HT1080 (cell line): ENCODE measurements at places on chromosomes 3 and 15. TPM values are rescaled to one million over a fixed set of nuclear protein-coding genes. Genes with fewer than 3 reads are reported as not detected.

DNA sequence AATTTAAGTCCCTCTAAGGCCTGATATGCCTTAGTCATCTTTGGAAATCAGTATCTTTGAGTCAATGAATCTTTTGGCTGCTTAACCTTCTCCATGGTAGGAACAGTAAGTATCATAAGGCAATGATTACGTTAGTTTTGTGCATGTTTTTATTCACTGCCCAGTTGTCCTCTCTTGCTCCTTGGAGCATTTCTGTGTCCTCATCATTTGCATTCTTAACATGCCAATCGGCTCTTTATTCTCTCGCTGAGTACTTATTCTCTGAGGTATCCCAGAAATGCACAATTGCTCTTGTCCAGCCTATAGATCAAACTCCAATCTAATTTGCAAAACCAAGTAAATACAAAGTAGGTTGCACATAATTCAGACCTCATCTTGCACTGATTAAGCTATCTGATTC lies 405.0 kb upstream of the IL12A start:
- DNase-seq: no peak

DNA sequence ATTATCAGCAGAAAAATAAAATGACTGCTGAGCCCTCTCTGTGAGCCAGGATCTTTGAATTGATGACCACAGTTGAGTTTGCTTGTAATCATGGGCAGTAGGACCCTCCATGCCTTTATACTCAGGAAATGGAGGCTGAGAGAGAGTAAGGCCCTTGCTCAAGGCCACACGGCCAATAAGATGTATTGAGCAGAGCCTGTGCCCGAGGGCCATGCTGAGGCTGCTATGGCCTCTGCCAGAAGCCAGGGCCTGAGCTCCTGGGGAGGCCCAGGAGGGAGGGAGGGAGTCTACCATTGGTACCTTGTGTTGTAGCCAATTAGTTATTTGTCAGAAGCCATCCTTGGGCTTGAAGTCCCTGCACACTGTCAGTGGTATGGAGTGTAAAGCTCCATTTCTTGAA lies 151.4 kb downstream of the DNAJB8 start:
- no peak for DNase-seq

DNA sequence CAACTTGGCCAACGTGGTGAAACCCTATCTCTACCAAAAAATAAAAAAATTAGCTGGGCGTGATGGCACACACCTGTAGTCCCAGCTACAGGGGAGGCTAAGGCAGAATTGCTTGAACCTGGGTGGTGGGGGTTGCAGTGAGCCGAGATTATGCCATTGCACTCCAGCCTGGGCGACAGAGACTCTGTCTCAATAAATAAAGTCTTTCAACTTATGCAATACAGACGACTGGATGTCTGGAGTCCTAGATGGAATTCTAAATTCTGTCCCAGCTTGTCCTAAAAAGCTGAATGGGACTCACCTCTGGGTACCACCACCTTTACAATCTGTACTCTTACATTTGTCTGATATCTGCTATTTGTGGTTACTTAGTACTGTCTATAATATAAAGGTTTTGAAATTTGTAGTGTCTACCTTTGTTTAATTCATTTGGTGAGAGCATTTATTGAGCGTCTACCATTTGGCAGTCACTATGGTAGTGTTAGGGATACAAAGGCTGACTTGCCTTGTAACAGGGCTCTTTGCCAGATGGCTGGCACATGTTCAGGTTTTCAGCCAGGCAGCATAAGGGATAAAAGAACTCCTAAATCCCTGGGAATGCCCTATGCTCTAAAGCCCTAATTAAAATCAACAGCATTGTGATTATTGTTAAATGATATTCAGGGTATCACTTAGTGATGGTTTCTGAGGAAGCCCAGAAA lies 7.2 kb upstream of the ZNF609 start:
- no peak for DNase-seq

- peak; percentile 78 for DNase-seq
These were observed 28.7 kb downstream of the RPSA start for GRCh38 chr3:39435006-39435748.

DNA sequence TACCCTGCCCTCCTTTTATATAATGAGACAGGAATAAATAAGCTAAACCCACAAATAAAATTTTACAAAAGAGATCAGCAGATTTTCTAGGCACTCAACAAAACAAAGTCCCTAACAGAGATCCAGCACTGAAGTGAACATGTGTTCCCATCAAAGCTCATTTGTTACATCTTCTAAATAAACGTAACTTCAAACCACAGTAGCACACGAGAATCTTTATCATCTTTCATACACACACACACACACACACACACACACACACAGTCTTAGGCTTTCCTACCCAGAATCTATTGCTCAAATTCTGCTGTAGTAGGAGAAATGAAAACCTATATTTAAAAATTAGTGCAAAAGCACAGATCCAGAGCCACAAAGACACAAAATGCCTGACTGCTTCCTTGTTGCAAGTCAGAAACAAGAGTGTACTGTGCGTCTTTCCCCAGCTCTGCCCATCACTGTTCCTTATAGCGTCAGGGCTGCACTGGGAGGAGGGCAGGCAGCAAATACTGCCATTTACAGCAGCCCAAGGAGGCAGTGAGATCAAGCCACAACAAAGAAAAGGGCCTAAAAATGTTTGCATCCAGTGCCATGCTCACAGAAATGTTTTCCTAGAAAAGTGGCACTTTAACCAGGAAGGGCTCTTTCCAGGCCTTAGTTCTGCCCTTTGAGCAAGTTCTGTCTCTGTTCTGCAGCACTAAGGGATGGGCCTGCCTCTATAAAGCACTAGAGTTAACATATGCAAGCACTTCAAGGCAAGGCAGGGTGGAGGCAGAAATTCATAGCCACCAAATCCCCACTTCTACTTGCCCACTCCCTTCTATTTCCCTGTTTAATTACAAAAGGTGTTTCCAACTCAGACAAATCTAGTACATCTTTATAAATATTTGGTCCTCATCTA lies 6.0 kb downstream of the IP6K1 start:
- no peak for DNase-seq

The PRR20G gene
- not detected in 2 replicates for total RNA-seq

The POTEB2 gene
- not detected in 2 replicates for total RNA-seq

The LEO1 gene
- total RNA-seq: 27.8 and 32.1 TPM in 2 replicates

The DZIP1L gene
- 17.7 and 27.4 TPM in 2 replicates for total RNA-seq
